Astrocyte (in vitro differentiated cells and primary cell): ENCODE measurements at places on chromosomes 5 and 9. TPM values are rescaled to one million over a fixed set of nuclear protein-coding genes. Genes with fewer than 3 reads are reported as not detected.

INSL4 gene
- 0.11 TPM in 1 of 2 replicates, not detected in the other for total RNA-seq

- DNase-seq, result peak; percentile 31
Measured at GRCh38 chr5:56099346-56099745, 104.6 kb upstream of the IL6ST start.

- DNase-seq, result no peak
Measured at GRCh38 chr5:161022151-161022550, 170.1 kb upstream of the ATP10B start.

- no peak for DNase-seq
Measured at GRCh38 chr9:97847474-97848214, 5.4 kb upstream of the FOXE1 start.
